ENCODE measurements at places on chromosomes 12 and 14.

DNA sequence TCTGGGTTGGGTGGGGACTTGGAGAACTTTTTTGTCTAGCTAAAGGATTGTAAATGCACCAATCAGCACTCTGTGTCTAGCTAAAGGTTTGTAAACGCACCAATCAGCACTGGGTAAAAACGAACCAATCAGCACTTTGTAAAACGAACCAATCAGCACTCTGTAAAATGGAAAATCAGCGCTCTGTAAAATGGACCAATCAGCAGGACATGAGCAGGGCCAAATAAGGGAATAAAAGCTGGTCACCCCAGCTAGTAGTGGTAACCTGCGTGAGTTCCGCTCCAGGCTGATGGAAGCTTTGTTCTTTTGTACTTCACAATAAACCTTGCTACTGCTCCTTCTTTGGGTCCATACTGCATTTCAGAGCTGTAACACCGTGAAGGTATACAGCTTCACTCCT is 1.7 kb upstream of the ACOT2 start:
- no peak for DNase-seq

DNA sequence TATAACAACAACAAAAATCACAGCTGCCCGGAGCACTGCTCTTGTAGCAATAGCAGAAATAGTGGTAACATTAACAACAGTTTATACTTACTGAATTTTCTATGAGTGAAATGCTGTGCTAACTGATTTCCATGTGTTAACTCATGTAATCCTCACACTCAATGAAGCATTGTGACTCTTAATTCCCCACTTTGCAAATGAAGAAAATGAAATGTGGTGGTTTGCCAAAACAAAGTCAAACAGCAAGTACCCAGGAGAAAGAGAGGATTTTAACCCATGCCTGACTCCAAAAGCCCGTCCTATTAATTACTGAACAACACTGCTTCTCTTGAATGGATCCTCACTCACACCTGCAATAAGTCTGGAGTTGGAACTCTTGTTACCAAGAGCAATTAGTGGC is 123.5 kb downstream of the MED13L start:
- no peak for DNase-seq

- no peak for DNase-seq
Observed at GRCh38 chr14:38207377-38207735, 348 bp upstream of the SSTR1 start.

- DNase-seq, result no peak
Observed at GRCh38 chr14:58705066-58705465, 67.3 kb downstream of the DACT1 start.

- DNase-seq, result no peak
Observed at GRCh38 chr12:66399911-66400306, 97.6 kb downstream of the HELB start.

DNA sequence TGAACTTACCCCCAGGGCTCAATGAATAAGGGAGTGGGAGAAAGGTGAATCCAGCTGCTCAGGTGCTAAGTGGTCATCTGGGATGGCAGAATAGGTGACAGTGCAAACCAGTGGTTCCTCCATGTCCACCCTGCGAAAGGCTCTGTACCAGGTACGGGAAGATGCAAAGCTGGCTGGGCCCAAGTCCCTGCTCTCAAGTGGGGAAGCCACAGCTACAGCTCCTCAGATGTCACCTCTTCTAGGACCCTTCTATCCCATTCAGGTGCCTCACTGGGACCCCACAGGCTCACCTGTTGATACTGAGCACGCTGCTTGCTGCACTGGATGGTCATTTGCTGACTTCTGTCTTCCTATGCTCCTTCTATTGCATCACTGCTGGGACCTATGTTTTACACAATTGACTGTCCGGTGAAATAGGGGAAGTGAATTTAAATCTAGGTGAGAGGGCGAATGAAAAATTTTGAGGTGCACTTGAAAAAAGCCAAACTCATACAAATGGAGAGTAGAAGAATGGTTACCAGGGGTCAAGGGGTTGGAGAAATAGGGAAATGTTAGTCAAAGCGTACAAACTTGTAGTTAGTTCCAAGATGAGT is 20.3 kb upstream of the PPP4R4 start:
- DNase-seq, result no peak

DNA sequence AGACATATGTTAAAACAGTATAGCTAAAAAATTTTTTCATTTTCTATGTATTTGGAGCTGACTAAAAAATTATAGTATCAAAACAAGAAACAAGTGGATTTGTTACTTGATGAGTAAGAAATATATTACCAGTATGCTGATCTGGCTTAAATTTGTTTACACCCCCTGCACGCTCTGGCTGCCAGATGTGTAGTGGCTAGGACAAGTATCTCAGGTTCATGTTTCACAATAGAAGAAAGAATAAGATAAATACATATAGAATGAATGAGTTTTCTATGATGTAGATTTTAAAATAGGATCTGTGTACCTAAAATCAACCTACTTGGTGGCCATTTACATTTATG is 13.1 kb downstream of the NAA30 start:
- no peak for DNase-seq

DNA sequence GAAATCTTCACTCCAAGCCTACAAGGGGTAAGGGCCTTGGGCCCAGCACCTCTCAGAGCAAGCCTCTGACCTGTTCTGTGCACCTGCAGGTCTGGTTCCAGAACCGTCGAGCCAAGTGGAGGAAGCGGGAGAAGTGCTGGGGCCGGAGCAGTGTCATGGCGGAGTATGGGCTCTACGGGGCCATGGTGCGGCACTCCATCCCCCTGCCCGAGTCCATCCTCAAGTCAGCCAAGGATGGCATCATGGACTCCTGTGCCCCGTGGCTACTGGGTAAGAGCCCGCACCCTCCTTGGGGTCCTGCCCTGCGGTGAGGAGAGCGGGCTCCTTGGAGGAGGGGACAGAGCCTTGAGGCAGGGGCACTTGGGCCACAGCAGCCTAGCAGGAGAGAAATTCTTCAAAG is 20.3 kb downstream of the VSX2 start:
- no peak for DNase-seq

GRCh38 chr12:109797905-109798669 is 35.1 kb downstream of the TRPV4 start:
- peak; percentile 73 for DNase-seq

DNA sequence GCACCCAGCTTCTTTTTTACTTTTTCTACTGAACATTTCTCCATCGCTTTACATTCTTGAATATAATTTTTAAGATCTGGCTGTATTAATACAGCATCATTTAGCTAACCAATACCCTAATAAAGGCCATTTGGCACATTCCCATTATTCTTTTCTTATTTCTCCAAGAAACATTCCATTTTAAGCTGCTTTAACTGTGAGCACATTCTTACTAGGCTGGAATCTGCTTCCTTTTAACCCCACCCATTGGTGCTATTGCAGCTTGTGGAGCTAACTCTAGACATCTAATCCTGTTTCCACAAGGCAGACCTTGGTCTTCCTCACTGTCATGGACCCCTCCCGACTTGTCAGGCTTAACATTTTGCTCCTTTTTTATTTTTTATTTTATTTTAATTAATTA is 15.2 kb downstream of the CALM1 start:
- no peak for DNase-seq
